ENCODE measurements at places on chromosomes 4 and X.

DNA sequence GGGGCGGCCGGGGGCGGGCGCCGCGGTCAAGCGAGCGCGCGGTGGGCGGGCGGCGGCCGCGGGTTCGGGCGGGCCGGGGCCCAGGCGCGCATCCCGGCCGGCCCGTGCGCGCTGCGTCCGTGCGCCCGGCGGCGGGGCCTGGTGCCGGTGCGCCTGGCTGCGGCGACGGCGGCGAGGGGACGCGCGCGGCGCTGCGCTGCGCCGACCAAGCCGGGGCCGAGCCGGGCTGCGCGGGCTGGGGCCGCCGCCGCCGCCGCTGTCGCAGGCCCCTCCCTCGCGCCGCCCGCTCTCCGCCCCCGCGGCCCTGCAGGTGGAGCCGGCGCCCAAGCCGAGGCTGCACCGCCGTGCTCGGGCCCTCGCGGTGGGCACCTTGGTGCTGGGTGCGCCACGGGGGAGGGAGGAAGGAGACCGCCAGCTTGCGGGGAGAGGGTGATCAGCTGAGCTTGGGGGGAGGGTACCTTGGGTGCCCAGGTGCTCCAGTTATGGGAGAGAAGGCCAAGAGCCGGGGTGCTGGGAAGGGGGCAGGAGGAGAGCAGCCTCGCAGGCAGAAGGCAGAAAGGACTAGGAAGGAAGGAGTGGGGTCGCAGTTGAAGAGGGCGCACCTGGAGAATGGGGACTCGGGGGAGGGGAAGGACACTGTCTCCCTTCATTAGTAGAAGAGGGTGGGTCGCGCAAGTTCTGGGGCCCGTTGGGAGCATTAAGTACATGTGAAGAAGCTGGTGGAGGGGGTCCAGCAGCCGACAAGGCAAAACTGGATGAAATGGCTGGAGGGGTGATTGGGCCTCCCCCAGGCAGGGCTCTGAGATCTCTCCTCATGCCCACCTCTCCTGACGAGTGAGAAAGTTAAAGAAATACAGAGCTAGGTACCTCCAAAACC, at the start of gene PPP2R2C:
Gene PPP2R2C, minus strand, starts transcription at position 228 of the 877 bp plus-strand sequence. CDS start 385 bp downstream, outside the sequence.
- peak; percentile 83 for DNase-seq

- no peak for DNase-seq
Observed at GRCh38 chr4:119130365-119131065, 5.1 kb upstream of the MYOZ2 start.

GRCh38 chrX:134883137-134883700, 107.6 kb upstream of the SMIM10 start:
- no peak for DNase-seq

DNA sequence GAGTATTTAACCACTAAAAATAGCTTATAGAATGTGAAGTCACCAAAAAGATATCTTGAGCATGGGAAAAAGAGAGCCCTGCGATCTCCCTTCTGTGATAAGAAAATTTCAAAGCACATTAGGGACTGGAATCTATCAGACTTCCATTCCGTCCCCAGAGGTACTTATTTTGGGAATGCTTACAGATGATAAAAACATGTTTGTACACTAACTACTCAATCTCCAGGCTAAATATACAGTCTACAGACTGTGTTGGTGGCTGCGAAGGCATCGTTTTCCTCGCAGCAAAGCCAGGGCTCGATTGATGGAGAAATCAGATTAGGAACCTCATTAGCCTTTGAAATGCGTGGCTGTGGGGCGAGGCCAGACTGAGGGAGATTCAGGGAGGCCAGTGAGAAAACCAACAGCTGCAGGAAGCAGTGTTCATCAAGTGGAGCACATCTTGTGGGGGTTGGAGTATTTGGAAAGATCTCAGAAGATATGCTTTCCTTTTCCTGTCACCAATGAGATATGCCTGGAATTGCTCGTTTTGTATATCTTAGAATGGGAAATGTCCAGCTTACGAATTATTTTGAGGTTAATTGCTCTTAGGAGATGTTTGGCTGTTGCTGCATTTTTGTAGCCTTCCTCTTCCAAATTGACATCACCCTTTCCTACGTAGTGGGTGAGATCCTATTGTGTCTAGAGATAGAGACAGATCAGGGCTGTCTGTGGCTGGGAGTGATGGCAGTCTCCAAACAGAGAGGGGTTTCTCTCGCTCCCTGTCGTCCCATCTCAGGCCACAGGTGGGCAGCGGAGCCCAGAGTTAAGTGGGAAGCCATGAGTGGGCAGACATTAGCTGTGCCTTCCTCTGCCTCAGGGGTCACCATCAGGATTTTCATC, 224.9 kb upstream of the FAT1 start:
- DNase-seq, result no peak

GRCh38 chr4:176545872-176546271, 226.1 kb downstream of the SPCS3 start:
- DNase-seq, result no peak

DNA sequence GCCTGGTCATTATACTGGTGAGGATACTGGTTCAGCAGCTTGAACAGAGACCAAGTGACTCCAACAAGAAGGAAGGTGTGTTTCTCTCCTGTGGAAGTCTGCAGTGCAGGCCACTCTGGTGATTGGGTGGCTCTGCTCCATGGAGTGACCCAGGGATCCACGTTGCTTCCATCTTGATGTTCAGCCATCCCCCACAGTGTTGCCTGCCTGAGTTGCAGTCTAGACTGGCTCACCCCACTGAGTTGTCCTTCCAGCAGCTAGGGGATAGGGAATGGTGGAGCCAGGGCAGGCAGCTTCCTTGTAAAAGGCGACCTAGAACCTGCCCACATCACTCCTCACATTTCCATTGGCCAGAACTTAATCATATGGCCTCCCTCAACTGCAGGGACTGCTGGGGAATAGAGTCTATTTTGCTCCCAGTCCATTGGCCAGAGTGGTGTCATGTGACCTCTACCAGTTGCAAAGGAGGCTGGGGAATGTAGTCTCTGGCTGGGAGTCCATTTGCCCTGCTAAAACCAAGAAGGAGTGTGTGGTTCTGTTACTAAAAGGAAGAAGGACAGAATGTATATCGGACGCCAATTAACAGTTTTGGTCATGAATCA, 8.0 kb downstream of the MAN2B2 start:
- DNase-seq, result no peak

DNA sequence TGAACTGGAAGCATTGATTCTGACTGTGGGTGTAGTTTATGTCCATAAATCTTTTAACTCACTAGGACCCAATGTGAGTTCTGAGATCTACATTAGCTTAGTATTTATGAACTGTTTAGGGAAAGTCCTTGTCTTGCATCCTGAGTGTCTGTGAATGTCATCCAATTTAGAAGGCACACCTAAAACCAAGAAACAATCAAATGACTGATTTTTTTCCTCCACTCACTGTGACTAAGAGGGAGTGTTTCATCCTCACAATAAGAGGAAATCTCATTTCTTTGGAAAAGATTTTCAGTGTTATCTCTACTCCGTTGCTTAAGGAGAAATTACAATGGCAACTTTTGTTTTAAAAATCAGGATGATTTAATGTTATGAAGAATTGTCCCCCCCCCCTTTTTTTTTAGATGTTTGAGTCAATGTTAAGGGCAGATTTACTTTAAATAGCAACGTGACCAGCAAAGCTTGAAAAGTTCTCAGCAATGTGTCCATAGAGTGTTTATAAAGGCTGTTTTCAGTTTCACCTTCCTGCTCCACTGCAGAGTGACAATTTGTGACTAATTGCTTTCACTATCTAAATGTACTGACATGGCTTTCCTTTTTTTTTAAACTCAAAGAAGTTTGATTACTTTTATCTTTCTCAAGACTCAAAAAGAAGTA, 173.0 kb downstream of the SPCS3 start:
- DNase-seq, result no peak

- DNase-seq, result no peak
Observed at GRCh38 chr4:80173401-80173800, 23.9 kb upstream of the PRDM8 start.

DNA sequence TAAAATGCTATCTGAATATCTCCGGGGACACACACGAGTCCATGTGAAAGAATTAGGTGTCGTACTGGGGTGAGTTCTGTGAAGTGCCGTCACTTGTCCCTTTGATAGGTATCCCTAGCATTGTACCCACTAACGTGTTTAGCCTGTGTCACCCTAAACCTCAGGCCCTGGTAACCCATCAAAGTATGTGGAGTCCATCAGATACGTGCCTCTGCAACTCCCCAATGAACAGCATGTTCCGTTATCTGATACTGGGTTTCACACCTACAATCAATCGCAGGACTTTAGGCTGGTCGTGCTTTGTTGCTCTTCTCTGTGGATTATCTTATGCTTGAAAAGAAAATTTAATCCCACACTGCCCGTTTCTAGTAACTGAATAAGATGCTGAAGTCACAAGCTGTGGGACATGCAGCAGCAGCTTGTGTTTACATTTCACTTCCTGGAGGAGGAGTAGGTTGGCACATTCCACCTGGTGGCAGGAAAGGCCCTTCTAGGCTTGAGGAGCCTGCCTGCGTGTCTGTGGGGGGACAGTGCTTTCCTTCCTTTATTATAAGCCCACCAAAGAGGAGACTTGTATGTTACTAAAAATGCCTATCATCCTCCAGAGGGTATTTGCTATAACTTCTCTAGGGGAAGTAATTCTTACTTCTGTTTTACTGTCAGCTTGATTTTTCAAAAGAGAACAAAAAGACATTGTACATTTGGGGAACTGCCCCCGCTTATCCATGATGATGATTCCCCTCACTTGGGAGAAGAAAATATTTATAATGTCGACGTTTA, 127.2 kb downstream of the FNIP2 start:
- DNase-seq, result no peak

DNA sequence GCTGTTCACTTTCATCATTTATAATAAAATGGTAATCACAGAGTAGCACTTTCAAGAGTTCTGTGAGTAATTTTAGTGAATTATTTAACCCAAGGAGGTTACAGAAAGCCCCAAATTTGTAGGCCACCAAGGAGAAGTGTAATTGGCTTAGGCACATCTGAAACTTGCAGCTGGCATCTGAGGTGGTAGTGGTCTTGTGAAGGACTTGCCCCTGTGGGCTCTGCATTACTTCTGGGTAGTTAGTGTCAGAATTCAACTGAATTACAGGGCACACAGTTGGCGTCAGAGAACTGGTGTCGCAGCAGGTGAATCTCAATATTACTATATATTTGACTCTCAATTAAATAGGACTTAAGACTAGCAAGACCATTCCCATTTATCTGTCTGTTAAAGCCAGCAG, 36.9 kb downstream of the GPR174 start:
- DNase-seq, result no peak

GRCh38 chr4:54659313-54659712, 1.6 kb downstream of the KIT start:
- DNase-seq, result peak; percentile 52

DNA sequence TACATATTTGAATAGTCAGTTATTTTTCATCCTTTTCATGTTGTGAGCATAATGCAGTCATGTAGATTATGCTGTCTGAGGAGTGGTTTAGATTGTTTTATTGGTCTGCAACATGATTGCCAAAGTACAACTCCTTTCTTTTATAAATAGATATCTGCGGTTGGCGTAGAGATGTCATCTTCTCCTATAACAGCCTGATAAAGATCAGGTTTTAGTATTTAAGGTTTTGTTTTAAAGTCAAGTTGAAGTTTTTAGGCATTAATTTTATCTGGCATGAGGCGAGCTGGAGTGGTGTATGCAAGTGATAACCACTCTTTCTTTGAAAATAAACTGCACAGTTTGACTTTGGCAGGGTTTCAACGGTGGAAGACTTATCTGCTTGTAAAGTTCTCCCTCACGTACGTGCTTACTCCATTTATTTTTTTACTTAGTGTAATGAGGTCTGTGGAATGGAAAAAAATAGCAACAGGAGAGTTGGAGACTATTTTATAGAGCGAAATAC, 126.3 kb downstream of the FBXO8 start:
- no peak for DNase-seq

GRCh38 chr4:134756421-134756820, 554.8 kb upstream of the PABPC4L start:
- DNase-seq, result no peak

- no peak for DNase-seq
Observed at GRCh38 chr4:124015766-124016165, 619.2 kb downstream of the SPRY1 start.
